ENCODE measurements at places on chromosomes 11 and 22.

DNA sequence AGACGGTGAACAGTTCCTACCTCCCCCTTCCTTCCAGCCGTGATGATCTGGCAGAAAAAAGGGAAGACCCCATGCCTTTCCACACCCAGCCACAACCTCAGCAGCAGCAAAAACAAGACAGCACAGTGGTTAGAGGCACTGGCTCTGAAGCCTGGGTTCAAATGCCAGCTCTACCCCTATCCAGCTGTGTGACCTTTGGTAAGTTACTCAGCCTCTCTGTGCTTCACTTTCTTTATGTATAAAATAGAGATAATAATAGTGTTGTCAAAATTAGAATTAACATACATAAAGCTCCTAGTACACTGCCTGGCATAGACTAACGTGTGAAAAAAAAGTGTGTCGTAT lies 4.2 kb downstream of the NRXN2 start:
- no peak for DNase-seq

- no peak for DNase-seq
Observed at GRCh38 chr22:41534219-41534618, 10.1 kb downstream of the POLR3H start.

DNA sequence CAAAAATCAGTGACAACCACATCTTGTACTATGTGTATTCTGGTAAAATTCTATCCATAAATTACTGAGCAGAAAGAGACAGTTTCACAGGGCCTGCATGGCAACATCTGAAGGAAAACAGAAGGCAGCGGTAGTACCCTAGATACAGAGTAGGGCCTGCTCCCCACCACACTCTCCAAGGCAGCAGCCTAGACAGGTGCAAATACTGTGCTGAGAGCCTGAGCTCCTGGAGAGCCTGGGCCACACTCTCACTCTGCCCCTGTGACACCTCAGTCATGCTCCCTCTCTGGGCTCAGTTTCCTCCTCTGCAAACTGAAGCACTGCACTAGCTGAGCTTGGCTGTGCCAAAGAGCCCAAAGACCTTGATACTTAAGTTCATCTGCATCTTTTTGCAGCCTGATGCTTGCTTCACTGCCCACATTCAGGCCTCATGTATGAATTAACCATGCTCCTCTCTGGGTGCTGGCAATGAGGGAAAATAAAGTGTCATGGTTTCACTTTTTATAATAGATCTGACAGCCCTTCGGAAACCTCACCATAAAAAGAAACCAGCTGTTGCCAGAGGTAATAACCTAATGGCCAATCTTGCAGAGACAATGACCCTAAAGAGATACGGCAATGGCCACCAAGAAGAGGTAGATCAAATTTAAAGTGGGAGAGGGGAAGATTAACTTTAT lies 104.7 kb downstream of the PLEKHA7 start:
- DNase-seq, result no peak

DNA sequence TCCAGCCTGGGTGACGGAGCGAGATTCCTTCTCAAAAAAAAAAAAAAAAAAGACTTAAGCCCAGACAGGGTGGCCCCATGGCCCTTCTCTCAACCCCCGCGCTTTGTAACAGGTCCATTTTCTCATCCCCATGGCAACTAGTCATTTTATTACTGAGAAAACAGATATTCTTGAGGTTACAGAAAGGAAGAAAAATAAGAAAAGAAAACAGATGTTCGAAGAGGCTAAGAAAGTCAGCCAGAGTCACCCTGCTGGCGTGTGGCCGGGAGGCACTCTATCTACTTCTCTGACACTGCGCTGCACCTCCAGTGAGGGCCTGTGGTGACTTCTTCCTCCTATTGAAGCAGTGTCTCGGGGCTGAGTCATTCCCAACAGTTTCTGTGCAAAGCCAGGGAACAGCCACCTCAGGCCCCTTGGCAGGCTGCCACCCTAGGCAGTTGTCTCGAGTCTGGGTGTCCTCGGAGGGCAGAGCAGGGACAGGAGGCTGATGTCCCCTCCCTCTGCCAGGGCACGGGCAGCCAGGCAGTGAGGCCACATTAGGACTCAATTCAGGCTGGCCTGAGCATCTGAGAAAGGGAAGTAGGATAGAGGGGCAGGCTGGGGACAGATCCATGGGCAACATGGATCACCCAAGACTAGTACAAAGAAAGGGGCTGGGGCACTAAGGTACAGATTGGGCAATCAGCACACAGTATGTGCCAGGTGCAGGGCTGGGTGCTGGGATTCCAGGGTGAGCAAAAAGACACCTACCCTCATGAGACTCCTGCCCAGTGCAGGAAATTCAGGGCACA lies 16.4 kb upstream of the SYVN1 start:
- peak; percentile 92 for DNase-seq

DNA sequence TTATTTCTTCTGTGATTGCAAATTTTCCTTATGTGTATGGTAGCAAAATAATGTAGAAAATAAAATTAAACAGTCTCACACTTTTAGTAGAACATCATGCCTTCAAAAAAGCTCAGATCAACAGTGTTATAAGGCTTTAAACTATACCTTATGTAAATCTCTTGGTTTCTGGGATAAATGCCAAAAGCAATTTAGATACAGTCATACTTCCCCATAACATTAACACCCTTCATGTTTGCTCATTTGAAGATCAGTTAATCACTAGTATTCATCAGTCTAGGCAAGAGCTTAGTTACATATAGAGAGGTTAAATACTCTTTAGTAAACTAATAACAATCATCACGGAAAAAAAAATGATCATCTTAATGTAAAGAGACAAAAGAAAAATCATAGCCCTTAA lies 421.8 kb upstream of the ANO3 start:
- DNase-seq, result no peak

GRCh38 chr22:48901324-48901723 lies 926.3 kb downstream of the BRD1 start:
- DNase-seq, result no peak

DNA sequence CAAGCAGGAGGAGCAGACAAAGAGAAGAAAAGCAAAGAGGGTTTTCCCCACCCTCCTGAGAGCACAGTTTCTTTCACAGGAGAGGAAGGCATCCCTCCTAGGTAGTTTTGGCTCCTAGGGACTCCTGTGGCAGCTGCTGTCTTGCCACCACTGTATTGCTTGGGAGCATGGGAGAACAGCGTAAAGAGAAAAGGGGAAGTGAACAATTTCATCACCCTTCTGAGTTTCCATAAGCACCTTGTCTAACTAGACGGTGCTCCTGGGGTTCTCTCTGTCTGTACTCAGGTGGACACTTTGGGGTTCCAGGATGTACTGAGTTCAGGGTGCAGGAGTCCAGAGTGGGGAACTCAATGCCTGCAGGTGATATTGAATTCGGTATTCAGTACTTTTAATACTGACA lies 1430.5 kb downstream of the TBC1D22A start:
- DNase-seq, result no peak

GRCh38 chr11:68889948-68890446 lies 13.6 kb downstream of the MRPL21 start:
- DNase-seq, result peak; percentile 77

- DNase-seq, result no peak
Observed at GRCh38 chr22:49886346-49887063, 31.7 kb downstream of the ALG12 start.

Data from Right ventricle myocardium inferior (tissue), 1 donor.